GM12878 (cell line): ENCODE measurements at places on chromosomes 16 and 17. TPM values are rescaled to one million over a fixed set of nuclear protein-coding genes. Genes with fewer than 3 reads are reported as not detected.

ARHGAP23 gene
- 0.91 and 1.8 TPM in 2 replicates for polyA plus RNA-seq

DNA sequence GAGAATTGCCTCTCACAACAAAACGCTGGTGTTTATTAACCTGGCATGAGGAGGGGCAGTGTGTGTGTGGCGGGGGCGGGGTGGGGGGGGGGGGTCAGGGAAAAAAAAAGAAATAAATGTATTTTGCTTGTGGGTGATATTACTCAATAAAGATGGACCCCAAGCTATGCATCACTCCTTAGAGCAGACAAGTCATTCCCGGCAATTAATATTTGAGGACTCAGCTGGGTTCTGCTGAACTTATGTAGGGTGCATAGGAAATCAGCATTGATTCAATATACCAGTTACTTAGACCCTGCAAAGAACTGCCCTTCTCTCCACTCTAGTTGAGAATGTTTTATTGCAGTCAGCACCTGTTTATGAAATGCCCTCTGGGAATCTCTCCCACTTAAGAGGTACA lies 206.2 kb upstream of the MAF start:
- H3K4me1 ChIP-seq, result no peaks in the 10 kb centered on the region
- no peaks in the 10 kb centered on the region for H3K36me3 ChIP-seq
- H3K27ac ChIP-seq, result no peak overlapping the region
- no peak for DNase-seq
- no peaks in the 10 kb centered on the region for H3K27me3 ChIP-seq
- no peak overlapping the region for H3K4me3 ChIP-seq

DNA sequence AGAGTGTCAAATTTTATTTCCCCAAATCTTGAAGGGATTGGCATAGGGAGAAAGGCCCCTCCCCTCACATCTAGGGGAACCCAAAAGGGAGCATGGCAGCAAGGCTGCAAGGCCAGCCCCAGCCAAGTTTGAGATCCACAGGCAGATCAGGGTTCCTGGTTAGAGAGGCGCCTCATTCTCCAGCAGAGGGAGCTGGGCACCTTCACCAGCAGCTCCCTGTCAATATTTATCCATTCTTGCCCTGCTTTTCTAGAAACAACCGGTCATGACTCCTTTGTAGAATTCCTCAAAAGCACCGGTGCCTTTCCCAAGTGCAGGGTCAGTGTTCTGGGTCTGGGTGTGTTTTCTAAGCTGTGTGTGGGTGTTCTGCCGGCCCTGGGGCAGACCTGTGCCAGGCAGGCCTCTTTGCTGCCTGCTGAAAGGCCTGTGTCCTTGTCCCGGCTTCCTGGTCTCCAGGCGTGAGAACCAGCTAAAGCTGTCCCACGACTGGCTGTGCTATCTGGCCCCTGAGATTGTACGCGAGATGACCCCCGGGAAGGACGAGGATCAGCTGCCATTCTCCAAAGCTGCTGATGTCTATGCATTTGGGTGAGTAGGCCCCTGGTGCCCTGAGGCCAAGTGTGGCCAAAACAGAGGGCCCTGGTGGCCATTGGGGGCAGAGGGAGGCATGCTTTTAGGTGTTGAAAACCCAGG lies 21.2 kb upstream of the LGALS9 start:
- no peaks in the 10 kb centered on the region for H3K4me1 ChIP-seq
- H3K27ac ChIP-seq, result no peak overlapping the region
- DNase-seq, result no peak
- H3K27me3 ChIP-seq, result no peaks in the 10 kb centered on the region
- H3K4me3 ChIP-seq, result no peak overlapping the region

GRCh38 chr17:28174352-28175046 lies 132.0 kb downstream of the NLK start:
- H3K36me3 ChIP-seq, result no peaks in the 10 kb centered on the region
- no peaks in the 10 kb centered on the region for H3K27me3 ChIP-seq
- H3K4me1 ChIP-seq, result no peaks in the 10 kb centered on the region
- H3K4me3 ChIP-seq, result no peak overlapping the region

DNA sequence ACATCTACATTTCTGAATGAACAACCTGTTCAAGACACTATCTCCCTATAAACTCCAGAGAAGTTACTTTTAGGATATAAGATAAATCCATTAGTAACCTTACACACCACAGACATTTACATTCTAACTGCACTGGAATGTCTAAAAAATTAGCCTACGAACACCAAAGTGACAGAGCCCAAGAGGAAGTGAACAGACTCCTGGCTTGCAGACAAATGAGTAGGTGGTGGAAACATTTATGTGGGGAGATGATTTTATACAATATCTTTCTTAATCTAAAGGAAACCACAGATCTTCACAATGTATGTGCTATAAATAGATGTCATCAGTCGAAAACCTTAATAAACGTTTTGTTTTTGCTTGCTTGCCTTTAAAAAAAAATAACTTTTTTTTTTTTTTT lies 18.8 kb downstream of the ZNF652 start:
- peaks cover 32% of the 10 kb centered on the region for H3K4me1 ChIP-seq
- DNase-seq, result no peak
- H3K36me3 ChIP-seq, result no peaks in the 10 kb centered on the region

GRCh38 chr16:61763991-61764390 lies 272.2 kb downstream of the CDH8 start:
- H3K4me1 ChIP-seq, result no peaks in the 10 kb centered on the region
- H3K4me3 ChIP-seq, result no peak overlapping the region
- DNase-seq, result no peak
- no peak overlapping the region for H3K27ac ChIP-seq
- no peaks in the 10 kb centered on the region for H3K27me3 ChIP-seq

GRCh38 chr17:30376621-30377452 lies 1.9 kb upstream of the CPD start:
- H3K4me3 ChIP-seq, result peak overlapping the region; percentile 44; the same call in 1 of the 2 replicates
- H3K27me3 ChIP-seq, result no peaks in the 10 kb centered on the region
- peak overlapping the region; percentile 38 for H3K27ac ChIP-seq

CACNG3 gene
- 0.05 TPM in 1 of 2 replicates, not detected in the other for polyA plus RNA-seq

PYCARD gene
- polyA plus RNA-seq, result 61.1 and 61.5 TPM in 2 replicates

DNA sequence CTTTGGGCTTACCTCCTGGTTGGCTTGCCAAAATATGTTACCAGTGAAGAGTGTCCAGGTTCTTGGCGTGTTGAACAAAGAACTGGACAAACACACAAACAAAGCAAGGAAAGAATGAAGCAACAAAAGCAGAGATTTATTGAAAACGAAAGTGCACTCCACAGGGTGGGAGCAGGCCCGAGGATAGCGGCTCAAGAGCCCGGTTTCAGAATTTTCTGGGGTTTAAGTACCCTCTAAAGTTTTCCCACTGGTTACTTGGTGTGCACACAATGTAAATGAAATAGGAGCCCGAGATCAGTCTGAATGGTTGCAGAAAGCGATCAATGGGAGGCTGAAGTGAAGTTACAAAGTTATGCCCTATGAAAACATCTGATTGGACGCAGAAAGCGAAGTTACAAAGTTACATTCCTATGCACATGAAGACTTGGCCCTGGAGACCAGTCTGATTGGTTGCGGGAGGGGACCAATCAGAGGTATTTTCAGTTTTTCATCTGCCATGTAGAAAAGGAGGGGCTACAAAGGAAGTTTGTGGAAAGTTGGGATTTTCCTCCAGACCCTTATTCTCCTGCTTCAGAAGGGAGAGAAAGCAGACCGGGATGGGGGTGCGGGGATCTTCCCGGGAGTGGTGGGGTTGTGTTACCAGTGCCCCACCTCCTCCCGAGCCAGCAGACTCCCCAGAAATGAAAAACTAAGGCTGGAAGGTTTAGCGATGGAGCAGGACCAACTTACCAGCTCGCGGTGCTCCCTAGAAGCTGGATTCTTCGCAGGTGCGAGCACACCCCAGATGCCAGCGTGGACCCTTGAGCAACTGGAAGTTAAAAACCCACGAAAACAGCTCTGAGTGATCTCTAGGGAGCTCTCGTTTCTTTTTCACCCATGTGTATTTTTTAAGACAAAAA lies at the start of gene SLFN12:
Gene SLFN12, minus strand, starts transcription at position 325 of the 899 bp plus-strand sequence. CDS start 9,472 bp downstream, outside the sequence.
- H3K4me1 ChIP-seq, result peaks cover 16% of the 10 kb centered on the region
- peak within 1 kb of the TSS; percentile 90 for H3K27ac ChIP-seq
- peak; percentile 67 for DNase-seq
- H3K4me3 ChIP-seq, result peak within 1 kb of the TSS; percentile 82

- no peaks in the 10 kb centered on the region for H3K27me3 ChIP-seq
- peaks cover 7% of the 10 kb centered on the region for H3K4me1 ChIP-seq
- H3K4me3 ChIP-seq, result peak within 1 kb of the TSS; percentile 96
- no peaks in the 10 kb centered on the region for H3K36me3 ChIP-seq
Measured at GRCh38 chr17:29929533-29930408, at the start of gene SSH2. SSH2 (minus strand) TSS chr17:29930228; CDS start chr17:29930000, 228 bp downstream.

DNA sequence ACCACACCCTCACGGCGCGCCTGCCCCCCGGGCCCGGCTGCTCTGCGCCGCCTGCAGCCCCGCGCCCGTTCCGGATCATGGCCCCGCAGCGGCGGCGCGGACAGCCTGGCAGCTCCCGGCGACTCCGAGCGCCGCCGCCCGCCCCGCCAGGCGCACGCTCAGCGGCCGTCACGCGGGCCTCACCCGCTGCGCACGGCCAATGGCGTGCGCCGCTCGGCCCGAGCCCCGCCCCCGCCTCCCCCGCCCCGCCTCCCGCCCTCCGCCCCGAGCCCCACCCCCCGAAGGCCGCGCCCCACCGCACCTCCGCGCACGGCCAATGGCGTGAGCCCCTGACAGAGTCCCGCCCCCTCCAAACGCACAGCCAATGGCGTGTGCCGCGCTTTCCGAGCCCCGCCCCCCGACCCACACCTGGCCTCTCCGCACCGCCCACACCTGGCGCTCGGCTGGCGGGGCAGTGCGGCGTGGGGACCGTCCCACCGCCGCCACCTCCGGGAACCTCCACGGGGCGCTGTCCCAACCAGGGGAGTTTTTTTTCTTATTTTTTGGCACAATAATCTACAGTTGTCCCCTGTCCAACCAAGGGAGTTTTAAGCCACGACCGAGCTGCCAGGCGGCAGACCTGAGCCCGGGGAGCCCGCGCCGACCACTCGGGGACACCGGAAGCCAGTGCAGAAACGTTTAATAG lies at the start of gene PCYT2:
Gene PCYT2, minus strand, starts transcription at position 123 of the 685 bp plus-strand sequence. Its CDS starts 44 bp downstream, at position 79.
- H3K27ac ChIP-seq, result peak within 1 kb of the TSS; percentile 4; the same call in 1 of the 2 replicates
- H3K27me3 ChIP-seq, result no peaks in the 10 kb centered on the region
- H3K36me3 ChIP-seq, result peaks cover 11% of the 10 kb centered on the region
- peak; percentile 45 for DNase-seq
- H3K4me1 ChIP-seq, result peaks cover 5% of the 10 kb centered on the region; the same call in 1 of the 2 replicates

- no peaks in the 10 kb centered on the region; the same call in 1 of the 2 replicates for H3K36me3 ChIP-seq
- H3K4me3 ChIP-seq, result peak within 1 kb of the TSS; percentile 98
- DNase-seq, result no peak
- peak within 1 kb of the TSS; percentile 78 for H3K27ac ChIP-seq
Measured at GRCh38 chr16:57999971-58000705, at the start of gene ZNF319. ZNF319 (minus strand) TSS chr16:58000672; CDS start chr16:57998265, 2,407 bp downstream.

- no peak overlapping the region for H3K4me3 ChIP-seq
- no peaks in the 10 kb centered on the region for H3K27me3 ChIP-seq
- H3K4me1 ChIP-seq, result no peaks in the 10 kb centered on the region
- no peak for DNase-seq
- H3K27ac ChIP-seq, result no peak overlapping the region
Measured at GRCh38 chr17:4853208-4853671, 20.1 kb downstream of the MINK1 start.

KIF18B gene
- polyA plus RNA-seq, result 15.8 and 20.4 TPM in 2 replicates

KCNJ12 gene
- polyA plus RNA-seq, result 0.06 and 0.07 TPM in 2 replicates

DNA sequence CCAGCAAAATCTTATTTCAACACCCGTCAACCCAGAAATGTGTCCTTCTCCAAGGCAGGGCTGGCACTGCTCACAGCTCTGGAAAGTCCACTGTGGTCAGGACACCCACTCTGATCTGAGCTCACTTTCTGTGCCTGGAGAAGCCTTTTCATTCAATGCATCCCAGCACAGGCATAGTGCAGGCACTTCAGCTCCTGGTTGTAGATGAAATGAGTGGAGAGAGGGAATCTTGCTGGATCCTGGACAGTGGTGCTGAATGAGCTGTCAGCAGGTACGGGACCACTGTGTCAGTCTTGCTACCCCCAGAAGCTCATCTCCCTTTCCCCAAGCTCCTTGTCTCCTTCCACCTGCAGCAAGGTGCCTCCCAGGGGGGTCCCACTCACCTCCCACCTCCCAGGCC lies 86.1 kb upstream of the SALL1 start:
- no peaks in the 10 kb centered on the region for H3K4me1 ChIP-seq
- no peak for DNase-seq
- no peaks in the 10 kb centered on the region for H3K27me3 ChIP-seq
- H3K4me3 ChIP-seq, result no peak overlapping the region
